ENCODE measurements at places on chromosomes 3 and 15.

GRCh38 chr15:93819826-93820225 lies 411.5 kb upstream of the MCTP2 start:
- DNase-seq, result no peak

GRCh38 chr3:55692295-55692956 lies 205.3 kb upstream of the WNT5A start:
- no peak for DNase-seq

GRCh38 chr3:82561784-82562183 lies 800.3 kb upstream of the GBE1 start:
- no peak for DNase-seq

- peak; percentile 4 for DNase-seq
Measured at GRCh38 chr3:109532257-109533216, 195.2 kb upstream of the DPPA4 start.

- DNase-seq, result no peak
Measured at GRCh38 chr15:61090386-61091288, 138.5 kb downstream of the RORA start.

- DNase-seq, result no peak
Measured at GRCh38 chr3:193391902-193392301, 13.3 kb upstream of the ATP13A5 start.

- no peak for DNase-seq
Measured at GRCh38 chr3:131901686-131902085, 133.1 kb downstream of the CPNE4 start.

DNA sequence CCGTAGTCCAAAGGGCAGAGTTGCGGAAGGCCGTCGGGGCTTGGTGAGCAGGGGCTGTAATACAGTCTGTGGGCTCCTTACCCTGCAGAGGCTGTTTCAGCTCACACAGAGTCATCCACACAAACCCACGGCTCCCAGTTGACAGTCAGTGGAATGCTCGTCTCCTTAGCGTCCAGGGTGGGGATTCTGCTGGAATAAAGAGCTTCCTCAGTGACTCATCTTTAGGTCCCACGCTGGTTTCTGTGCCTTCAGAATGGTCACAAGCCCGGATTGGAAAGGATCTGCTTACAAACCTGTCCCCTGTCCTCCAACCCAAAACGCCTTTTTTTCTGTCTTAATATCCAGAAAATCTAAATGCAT lies 201.3 kb upstream of the TPM1 start:
- no peak for DNase-seq

DNA sequence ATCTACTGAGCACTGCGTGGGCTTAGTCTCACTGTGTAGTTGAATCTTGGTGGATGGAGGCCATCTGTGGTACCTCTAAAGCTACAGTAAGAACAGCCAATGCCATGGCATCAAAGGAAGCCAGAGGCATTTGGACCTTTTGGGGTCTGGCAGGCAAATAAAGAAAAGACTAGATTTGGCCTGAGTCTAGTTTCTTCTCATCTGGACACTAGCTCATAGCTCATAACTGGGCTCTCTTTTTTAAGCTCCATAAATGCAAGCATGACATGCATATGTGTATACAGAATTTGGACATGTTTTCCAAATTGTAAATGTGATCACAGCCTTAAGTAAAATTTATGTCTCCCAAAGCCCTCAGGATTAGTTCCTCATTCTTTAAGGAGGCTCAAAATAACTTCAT lies 107.5 kb downstream of the CNTN6 start:
- no peak for DNase-seq

- no peak for DNase-seq
Measured at GRCh38 chr3:101879623-101880284, 30.4 kb downstream of the NFKBIZ start.

DNA sequence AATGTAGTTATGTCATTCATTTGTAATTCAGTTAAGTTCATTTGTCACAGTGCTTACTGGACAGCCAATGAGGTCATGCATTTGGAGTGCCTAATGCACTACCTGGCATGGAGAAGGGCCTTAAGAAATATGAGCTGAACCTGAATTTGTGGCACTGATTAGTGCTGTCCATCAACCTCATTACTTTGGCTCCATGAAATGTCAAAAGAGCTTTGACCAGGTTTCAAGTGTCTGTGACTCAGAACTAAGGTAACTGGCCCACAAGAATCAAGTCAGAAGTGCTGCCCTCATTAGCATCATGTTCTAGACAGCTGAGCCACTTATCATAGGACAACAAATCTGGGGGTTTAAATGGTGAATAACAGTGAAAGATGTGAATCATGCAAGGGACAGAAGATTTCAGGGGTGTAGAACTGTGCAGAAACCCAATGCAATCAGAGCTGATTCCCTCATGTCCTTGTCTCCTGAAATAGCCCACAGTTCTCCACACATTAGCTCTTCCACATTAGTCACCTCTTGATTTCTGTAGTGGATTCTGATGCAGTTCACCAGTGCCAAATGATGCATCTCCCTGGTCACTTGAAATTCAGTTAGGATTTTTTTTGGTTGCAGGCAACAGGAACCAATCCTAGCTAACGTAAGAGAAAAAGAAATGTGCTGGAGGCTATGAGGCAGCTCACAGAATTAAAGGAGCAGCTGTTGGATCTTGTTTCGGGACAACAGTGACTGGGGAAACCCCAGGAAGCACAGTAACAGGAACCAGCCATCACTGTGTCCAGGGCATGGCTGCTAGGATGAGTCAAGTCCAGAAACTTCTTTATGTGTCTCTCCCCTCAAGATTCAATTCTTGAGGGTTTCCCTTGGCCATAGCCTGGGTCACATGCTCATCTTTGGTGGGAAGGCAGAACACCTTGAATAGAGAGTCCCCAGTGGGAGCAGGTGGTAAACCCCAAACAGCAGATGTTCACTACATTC lies 38.7 kb downstream of the CHST2 start:
- DNase-seq, result no peak

- DNase-seq, result no peak
Measured at GRCh38 chr3:27049792-27050191, 319.4 kb downstream of the NEK10 start.

DNA sequence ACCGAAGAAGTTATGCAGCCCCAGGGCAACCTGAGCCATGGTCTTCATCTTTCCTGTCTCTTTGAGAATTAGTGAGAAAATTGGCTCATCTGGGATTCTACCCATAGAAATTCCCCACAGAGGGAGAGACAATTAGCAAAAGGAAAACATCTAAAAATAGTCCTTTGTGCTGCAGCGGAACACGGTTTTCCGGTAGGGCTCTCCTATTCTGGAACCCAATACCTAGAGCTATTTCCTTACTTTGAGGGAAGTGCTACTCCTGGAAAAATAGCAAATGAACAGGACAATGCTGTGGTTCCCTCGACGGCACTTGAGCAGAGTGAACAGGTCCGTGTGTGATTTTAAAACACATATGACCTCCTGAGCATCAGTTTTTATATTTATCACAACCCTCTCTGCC lies 210.5 kb downstream of the FGF12 start:
- no peak for DNase-seq

DNA sequence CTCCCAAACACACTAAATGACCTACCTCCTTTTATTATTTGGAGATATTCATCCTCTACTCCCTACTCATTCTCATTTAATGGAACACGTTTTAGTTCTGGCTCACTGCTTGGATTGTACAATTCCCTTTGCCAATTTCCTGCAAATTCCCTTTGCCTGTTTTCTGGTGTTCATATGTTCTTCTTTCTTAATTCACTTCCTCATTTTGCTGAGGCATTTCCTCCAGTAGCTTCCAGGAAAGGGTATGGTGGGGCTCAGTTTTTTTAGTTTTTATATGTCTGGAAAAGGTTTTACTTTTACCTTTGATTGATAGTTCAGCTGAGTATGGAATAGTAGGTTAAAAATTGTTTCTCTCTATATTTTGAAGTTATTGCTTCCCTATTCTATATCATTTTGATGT lies 143.6 kb upstream of the GOLIM4 start:
- no peak for DNase-seq

- DNase-seq, result no peak
Measured at GRCh38 chr3:139480585-139480984, 4.3 kb upstream of the RBP2 start.

GRCh38 chr3:5188419-5189221 lies 1.1 kb downstream of the EDEM1 start:
- DNase-seq, result no peak

DNA sequence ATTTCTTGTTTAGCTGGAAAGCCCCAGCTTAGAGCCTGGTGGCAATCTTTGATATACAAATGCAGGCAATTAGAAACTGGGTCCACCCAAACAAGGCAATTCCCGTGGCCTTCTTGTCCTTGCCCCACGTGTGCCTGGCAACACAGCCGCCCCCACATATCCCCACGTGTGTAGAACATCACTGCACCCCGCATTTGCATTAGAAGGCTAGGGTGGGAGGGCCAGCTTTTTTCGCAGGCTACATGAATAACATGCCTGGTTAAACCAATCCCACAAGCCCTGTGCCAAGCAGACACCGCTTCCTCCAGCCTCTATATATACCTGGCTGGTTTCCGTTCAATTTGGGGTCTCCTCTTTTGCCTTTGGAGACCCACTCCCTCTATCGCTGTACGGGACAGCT lies 250.2 kb downstream of the ZNF385D start:
- DNase-seq, result no peak

DNA sequence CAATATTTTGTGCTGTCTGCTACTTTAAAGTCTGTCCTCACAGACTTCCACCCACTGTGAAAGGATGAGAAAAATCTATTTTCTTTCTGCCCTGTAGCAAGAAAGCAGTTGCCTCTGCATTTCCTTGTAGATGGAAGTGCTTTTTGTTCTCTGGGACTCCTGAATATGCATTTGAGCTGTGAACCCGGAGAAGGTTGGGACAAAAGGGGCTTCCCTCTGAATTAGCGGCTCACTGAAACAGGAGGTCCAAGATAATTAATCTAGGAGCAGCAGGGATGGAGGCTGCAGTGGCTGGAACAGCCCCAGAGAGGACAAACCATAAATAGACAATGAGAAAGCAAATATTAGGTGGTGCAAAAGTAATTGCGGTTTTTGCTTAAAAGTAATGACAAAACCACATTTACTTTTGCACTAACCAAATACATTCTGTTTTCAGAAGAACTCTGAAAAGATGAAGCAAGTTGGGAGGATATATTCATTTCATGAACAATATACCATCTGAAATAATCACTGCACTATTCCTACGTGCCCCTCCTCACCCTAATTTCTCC lies 143.4 kb upstream of the KBTBD8 start:
- DNase-seq, result no peak

DNA sequence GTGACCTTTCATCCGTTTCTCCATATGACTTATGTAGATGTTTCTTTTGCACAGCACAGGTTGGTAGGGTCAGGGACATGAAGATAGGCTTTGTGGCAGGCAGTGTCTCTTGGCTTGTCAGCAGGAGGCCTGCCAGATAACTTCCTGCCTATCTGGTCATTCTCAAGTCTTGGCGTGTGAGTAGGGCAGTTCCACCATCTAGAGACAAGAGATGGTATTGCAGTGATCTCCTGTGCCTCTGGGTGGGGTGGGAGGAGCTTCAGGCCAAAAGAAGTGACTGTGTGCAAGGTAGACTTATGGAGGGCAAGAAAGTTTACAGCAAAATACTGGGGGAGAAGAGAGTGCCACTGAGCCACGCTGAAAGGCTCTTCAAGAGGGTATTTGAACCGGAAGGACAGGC lies 11.0 kb downstream of the TEX264 start:
- DNase-seq, result no peak

GRCh38 chr15:28265334-28266019 lies 56.5 kb downstream of the HERC2 start:
- DNase-seq, result no peak

DNA sequence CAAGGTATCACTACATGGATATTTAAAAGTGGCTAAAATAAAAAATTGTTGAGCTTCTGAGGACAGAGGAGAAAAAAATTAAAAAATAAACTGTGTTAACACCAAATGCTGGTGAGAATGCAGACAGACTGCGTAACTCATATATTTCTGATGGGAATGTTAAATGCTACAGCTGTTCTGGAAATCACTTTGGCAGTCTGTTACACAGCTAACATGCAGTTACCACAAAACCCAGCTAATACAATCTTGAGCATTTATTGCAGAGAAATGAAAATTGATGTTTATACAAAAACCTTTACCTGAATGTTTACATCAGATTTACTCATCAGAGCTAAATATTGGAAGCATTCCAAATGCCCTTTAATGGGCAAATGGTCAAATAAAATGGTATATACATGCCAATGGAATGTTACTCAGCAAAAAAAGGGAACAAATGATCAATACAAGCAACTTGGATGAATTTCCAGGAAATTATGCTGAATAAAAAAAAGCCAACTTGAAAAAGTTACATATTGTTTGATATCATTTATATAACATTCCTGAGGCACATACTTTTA lies 24.6 kb downstream of the MNS1 start:
- DNase-seq, result no peak

DNA sequence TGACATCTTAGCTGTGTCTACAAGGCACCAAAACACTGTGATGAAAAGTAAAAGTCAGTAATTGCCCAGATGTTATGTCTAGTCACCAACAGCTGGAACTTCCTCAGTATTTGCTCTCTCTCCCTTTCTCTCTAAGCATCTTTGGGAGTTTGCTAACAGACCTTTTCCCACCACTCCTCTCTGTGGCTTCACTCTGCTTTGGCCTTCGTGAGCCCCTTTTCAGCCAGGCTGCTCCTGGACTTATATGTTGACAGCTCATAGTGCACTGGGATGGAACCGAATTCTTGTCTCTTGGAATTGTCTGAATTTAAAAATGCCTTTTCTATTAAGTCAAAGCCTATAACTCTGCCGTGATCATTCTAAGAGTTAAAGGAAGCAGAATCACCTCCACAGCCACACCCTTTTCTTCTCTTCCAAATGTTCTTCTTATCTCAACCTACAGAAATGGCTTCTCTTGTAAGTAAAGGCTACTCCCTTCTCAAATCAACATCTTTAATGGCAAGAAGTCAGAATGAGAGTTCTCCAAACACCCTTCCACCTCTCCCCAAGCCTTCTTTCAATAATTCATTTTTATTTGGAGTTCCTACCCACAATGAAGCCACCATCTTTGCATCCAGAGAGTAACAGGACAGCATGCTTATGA lies 17.2 kb upstream of the FOXP1 start:
- DNase-seq, result no peak

- DNase-seq, result no peak
Measured at GRCh38 chr3:156383441-156384025, 171.4 kb downstream of the SSR3 start.

- DNase-seq, result no peak
Measured at GRCh38 chr15:73932381-73933191, 6.3 kb downstream of the LOXL1 start.

DNA sequence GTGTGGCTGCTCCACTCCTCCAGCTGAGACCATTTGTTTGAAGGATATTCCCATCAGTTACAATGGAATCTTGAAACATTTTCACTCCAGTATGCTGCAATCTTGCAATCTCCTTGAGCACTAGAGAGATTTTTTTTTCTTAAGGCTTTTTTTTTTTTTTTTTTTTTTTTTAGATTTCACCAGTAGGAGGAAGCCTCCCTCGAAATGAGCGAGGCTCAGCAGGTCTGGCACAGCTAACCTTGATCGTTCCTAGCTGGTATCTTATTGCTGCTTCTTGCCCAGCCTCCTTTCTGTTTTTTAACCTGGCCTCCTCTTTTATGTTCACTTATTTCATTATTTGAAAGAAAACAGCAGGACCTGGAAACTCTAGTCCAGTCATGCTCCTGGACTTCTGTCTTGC lies 48.1 kb downstream of the RAP2B start:
- DNase-seq, result no peak
